ENCODE measurements at places on chromosomes 12 and 14. TPM values are rescaled to one million over a fixed set of nuclear protein-coding genes. Genes with fewer than 3 reads are reported as not detected.

Gene TPPP2
- not detected for total RNA-seq

Gene PPM1H
- 4.8 TPM for total RNA-seq

Gene RNASE11
- total RNA-seq = not detected

Gene ANO4
- total RNA-seq = 0.43 TPM

Gene TAC3
- not detected for total RNA-seq

Gene CACNA1C
- not detected for total RNA-seq

Gene TAS2R50
- total RNA-seq = 0.96 TPM

Gene ERBB3
- total RNA-seq = 29.6 TPM

Gene GPR84
- not detected for total RNA-seq

Gene TROAP
- total RNA-seq = 1.5 TPM

Gene SYNDIG1L
- not detected for total RNA-seq

Gene GRIP1
- total RNA-seq = 5.5 TPM

Gene JAG2
- total RNA-seq = 21.7 TPM

Gene PIWIL1
- not detected for total RNA-seq

Gene MMP19
- 0.24 TPM for total RNA-seq

Gene NOXRED1
- total RNA-seq = 0.72 TPM

Gene ANKS1B
- total RNA-seq = 0.48 TPM

Gene NELL2
- under 0.01 TPM for total RNA-seq

Gene PLCZ1
- total RNA-seq = not detected

Gene SRRM4
- total RNA-seq = not detected

Gene TMTC1
- 16.6 TPM for total RNA-seq

Gene TRPV4
- 0.72 TPM for total RNA-seq

Gene DBX2
- not detected for total RNA-seq

Gene AKAP5
- 0.72 TPM for total RNA-seq

Gene RPL6
- 1,403 TPM for total RNA-seq

Gene CNTN1
- total RNA-seq = 9.8 TPM

Gene SLCO1B3
- not detected for total RNA-seq

All from tracheal epithelial cell (primary cell).